Fibroblast of skin of left biceps (primary cell): ENCODE measurements at places on chromosomes 7 and 10.

DNA sequence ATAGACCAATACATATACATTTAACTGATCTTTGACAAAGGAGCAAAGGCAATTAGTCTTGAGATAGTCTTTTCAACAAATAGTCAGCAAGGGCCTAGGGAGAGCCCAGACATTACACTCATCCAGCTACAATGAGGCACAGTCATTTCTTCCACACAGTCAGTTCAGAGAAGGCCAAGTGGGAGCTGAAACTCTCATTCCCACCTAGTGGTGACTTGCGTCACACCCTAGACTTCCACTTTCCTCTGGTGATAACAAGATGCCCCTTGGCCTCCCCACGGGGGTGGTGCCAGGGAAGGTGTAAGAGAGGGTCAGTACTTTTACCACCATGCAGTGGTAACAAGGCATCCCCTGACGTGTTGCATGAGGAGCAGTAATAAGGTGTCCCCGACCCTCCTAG is 8.0 kb downstream of the FRMPD2 start:
- no peak for DNase-seq

DNA sequence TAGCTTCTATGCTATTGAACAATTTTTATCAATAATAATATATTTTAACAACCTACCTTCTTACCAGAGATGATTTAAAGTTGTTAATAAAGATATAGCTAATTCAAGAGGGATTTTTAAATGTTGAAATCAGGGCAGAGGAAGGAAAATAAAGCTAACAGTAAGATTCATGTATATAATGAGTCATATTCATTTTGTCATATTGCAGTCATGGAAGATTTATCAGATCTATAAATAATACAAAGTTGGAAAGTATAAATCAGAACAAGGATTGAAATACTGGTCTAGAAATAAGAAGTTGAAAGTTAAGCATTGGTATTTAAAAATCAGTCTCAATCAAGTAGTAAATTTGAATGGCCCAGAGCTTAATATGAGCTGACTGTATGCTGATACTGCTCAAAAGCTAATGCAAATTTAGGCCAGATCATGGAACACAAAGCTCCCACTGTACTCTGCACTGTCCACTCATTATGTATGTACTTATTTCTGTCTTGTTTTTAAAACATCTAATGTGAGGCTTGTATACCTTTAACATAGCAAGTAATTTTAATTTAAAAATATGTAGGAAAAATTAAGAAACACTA is 196.9 kb downstream of the ZEB1 start:
- DNase-seq = no peak

DNA sequence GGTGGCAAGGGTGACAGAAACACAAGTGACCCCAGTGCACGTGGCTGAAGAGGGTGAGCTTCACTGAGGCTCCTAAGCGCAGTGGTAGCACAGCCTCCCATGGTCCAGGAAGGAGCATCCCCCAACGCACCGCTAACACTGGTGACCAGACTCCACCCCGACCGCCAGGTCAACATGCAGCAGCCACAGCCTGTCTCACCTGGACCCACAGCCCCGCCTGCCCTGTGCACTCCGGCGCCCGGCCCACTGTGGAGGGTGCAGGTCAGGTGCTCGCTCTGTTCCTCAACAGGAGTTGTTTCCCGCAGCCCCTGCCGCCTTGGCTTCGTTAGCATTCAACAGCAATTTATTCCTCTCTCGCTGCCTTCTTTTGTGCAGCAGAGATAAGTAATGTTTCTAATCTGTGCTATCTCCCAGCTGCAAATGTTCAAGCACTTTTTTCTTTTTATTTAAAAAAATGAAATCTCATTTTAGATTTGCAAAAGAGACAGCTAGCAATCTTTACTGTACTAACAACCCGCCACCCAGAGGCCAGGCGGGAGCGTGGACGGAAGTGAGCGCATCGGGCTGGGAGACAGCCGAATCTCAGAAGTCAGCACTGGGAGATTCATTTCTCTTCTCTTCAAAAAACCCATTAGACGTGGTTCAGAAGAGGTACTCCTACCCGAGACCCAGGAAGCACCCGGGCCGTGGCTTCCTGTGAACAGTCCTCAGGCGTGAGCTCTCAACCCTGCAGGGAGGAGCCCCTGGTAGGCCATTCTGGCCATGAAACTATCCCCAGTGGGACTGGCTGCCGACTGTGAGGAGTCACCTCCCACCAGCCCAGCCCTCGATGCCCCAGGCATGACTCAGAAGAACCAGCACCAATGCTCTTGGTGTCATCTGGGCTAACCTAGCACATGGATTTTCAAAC is 133.4 kb downstream of the MAD1L1 start:
- DNase-seq = no peak

GRCh38 chr10:97752956-97753355 is 16.0 kb downstream of the ZFYVE27 start:
- no peak for DNase-seq

DNA sequence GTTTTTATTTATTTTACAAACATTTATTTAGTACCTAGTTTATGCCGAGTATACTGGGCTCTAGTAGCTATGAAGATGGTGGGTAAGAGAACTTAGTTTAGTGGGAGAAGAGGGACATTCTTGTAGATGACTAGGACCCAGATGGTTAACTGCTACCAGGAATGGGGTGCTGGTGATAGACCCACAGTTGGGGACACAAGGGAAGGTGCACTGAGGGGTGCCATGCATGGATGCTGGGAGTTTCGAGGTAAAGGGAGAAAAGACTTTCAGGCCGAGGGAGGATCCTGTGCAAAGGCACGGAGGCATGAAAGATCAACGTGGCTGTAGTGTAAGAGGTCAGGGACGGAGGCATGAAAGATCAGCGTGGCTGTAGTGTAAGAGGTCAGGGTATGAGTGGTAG is 204.2 kb upstream of the HABP2 start:
- no peak for DNase-seq

DNA sequence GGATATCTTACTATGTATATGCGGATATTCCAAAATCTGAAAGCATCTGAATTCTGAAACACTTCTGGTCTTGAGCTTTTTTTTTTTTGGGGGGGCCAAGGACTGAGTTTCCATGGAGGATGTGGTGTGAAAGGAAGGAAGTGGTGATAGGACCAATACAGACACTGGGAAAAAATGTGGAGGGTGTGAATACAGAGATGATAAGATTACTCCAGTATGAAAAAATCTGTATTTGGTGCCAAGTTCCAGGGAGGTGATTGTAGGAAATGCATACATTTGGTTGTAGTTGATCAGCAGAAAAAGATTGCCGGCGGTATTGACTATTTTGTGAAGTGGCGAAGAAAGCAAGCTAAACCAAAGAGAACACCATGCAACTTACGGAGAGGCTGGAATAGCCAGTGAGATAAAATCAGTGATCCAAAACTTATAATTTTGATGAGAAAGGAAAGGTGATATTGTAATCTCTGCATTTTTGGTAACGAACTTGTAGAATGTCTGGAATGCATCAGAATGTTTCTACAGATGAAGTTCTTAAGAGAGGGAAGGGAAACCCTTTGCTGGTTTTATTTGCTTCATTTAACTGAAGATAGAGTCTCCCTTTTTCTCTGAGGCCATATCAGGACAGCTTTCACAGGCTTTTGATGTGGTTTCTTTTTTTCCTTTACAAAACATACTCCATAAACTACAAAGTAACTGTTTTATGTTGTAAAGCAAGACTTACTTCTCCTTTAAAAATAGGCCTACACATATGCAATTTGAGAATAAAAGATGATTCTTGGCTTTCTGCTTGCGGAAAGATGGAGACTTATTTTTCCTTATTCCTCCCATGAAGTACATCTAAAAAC is 6.0 kb downstream of the WDR37 start:
- DNase-seq = peak; percentile 35

DNA sequence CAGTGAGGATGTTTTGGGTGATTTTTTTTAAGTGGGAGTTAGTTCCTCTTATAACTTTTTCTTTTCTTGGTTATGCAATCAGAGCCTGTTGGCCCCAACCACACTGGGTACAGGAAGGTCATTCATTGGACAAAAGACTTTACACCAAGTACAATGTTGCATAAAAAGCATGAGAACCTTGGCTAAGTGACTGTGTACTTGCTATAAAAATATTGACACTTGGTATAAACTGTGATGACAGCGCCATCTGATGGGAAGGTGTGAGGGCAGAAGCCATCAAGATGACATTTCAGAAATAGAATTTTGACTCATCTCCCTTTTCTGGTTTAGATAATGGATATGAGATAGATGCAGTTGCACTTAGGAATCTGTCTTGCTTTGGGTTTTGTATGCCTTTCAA is 126.4 kb upstream of the CCDC6 start:
- DNase-seq = no peak

GRCh38 chr10:59585046-59585700 is 124.5 kb downstream of the SLC16A9 start:
- no peak for DNase-seq

DNA sequence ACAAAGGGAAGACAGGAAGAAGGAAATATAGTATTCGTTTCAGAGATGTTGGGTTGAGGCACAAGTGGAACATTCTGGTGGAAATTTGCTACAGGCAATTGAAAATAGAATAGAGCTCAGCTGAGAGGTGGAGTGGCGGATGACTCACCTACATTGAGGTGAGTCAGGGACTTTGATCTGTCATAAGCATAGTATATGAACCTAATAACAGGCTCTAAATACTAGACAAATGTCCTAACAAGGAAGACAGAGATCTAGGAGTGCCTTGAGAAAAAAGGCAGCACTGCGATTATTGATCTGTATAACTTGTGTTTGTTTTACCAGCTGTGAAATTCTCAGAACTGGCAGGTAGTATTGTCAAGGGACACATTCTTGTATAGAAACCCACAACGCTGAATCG is 907 bp upstream of the IFRD1 start:
- DNase-seq = no peak

GRCh38 chr7:98969386-98969785 is 91.1 kb downstream of the TRRAP start:
- no peak for DNase-seq

DNA sequence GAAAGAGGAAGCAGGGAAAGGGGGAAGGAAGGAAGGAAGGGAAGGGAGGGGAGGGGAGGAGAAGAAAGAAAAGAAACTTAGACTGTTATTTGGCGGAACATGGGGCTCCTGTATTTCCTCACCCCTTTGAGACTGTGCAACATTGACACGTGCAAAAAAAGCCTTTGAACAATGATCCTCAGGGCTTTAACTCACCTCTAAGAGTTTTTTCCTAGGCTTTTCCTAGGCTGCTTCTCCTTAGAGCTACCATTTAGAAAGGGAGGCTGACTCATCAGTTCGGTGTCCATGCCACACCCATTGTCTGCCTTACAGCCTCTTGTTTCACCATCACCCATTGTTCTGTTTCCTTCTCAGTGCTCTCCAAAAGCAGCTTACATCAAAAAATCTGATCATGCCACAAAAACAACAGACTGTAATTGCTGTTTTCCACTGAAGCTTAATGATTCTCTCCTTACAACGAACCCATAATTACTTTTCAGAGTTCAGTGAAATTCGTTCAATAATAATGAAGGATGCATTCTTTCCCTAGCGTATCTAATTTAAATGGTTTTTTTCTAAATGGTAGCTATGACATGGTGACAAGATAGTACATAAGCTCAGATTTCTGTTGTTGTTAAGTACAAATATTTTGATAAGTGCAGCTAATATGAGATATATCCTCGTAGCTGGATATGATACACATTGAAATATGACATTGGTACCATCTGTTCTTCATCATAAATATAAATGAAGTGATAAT is 90.8 kb downstream of the PRLHR start:
- peak; percentile 43 for DNase-seq

DNA sequence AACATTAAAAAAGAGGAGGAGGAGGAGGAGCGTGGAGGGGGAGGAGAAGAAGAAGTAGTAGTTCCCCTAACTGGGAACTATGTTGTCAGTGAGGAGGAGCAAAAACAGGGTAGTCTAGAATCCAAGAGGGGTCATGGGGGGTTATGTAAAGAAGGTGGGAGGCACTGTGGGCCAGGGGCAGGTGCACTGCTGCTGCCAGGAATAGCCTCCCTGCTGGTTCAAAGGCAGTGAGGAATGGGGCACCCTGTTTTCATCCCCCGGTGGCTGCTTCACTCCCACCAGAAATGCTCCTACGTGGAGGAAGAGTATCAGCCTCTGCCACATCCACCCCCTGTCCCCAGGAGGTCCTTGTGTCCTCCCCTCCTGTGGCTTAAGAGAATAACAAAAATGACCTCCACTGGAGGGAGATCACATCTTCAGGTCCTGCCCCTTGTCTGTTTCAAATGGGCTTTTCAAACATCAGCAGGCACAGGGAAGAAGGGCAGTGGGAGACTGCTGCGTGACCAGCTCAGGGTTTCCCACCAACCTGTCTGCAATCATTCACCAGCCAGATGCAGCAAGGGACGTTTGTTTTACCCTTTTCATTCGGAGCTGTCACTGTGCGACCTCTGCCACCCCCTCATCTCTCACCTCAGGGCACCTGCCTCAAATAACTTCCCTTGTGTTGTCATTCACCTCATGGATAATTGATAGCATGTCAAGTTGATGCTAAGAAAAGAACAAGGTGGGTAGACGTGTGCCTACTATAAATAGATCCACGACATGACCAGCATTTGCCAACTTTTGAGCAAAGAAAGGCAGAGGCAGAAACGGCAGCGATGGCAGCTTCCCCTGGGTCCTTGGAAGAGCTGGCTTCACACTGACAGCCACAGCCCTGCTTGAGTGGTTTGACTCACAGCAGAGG is 92.6 kb downstream of the DGKI start:
- DNase-seq = no peak

DNA sequence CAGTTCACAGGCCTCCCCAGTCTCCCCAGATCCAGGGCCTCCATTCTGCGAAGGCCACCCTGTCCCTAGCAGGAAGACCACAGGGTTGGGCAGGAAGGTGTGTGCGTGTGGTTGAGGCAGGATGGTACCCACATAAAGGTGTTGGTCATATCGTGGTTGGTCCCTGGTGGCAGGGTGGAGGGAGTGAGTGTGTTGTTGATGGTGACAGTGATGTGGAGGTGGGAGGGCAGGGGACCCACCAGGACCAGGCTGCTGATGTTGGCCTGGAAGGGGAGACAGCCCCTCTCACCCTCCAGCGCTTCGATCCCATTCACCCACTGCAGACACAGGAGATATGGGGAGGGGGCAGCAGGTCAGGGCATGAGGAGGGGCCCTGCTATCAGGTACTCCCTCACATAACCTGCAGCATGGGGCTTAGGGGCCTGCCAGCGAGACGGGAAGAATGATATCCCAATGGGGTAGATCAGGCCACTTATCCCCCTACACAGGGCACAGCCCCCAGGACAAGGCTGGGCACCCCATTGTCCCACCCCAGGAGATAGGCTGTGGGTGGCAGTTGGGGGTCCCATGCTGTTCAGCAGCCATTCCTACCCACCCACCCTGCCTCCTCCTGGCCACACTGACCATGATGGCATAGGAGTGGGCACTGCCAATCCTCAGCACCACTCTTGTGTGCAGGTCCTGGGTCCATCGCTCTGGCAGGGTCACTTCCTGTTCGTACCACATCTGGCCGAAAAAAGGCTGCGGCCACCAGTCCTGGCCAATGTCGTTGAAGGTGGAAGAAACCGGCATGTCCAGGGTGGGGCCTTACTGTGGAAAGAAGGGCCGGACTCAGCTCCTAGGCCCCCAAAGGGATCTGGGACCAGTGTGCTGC is 69.0 kb upstream of the ZNF479 start:
- DNase-seq = no peak

DNA sequence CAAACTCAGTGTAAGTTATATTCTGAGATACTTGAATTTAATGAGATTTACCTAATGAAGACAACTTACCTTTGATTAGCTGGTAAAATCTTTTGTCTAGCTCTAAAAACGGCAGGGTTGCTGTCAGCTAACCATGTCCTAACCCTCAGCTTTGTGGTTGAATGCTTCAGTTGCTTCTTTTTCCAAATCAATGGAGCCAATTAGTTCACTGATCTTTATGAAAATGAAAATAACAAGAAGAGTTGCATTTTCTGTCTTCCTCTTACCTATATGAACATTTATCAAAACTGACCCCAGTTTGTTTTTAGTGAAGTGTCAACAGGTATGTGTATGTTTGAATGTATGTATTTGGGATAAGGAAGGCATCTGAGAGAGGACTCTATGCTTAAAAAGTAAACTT is 253.1 kb upstream of the MTPN start:
- no peak for DNase-seq
